ENCODE measurements at places on chromosomes 7 and 10.

GRCh38 chr7:111743244-111743847 lies 181.1 kb upstream of the IMMP2L start:
- DNase-seq = no peak

DNA sequence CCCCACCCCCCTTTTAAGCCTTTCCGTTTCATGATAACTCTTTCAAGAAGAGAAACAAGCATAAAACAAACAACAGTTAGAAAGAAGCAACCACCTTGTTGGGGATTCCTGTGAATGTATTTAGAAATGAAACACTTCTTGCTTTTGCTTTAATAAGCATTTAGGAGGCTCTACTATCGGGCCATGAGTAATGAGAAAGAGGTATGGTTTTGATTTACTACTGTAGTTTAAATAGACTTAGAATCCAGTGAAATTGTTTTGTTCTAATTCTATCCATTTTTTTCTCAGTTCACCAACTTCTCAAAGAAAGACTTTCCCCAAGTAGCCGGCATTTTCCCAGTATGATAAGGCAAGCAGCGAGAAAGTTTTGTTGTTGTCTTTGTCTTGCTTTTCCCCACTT lies 168.7 kb upstream of the HABP2 start:
- DNase-seq = no peak

DNA sequence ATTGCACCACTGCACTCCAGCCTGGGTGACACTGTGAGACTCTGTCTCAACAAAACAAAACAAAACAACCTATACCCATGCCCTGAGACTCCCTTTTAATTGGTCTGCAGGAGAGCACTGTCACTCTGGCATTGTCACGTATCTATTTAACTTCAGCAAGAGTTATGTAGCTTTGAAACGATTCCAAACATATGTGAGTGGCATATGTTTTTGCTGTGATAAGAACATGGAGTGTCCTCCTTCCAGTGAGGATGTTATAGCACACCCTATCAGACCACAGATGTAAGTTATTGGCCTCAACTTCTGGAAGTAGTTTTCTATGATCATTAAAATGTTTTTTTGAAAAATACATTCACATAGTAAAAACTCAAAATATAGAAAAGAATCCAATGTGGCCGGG lies 15.5 kb upstream of the DNAJC12 start:
- DNase-seq = no peak

GRCh38 chr10:131477457-131478121 lies 166.1 kb upstream of the TCERG1L start:
- DNase-seq = no peak

DNA sequence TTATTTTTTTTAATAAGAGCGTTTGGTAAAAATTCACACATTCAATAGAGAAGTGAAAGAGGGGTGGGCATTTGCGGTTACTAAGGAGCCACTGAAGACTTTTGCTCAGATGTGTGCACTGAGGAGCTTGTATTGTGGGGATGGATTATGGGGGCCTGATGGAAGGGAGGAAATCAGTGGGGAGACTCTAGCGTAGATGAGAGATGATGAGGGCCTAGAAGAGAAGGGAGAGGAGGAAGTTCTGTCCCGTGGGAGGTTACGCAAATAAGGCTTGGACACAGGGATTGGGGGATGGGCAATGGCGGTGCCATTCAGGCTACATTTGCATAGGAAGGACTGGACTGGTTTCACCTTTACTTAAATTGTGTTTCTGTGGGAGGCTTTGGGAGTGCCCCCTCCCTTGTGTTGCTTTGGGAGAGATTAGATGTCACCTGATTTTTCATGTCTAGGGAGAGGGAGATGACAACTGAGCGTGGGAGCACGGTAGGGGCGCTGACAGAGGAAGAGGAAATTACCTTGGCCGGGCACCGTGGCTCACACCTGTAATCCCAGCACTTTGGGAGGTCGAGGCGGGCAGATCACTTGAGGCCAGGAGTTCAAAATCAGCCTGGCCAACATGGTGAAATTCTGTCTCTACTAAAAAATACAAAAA lies 2.2 kb upstream of the HIP1 start:
- DNase-seq = no peak

DNA sequence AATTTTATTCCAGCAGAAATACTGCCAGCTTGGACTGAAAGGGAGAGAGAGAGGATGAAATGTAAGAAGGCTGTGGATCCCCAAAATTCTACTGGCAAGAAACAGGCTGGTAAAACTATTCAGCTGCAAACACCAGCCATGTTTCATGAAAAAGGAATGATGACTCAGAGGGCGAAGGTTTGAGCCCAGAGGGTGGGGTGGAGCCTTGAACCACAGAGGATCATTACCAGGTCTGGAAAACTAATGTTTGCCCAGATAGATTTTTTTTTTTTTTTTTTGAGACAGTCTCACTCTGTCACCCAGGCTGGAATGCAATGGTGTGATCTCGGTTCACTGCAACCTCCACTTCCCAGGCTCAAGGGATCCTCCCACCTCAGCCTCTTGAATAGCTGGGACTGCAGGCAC lies 41.7 kb upstream of the NRF1 start:
- DNase-seq = peak; percentile 75

All from BJ (cell line).